ENCODE measurements at places on chromosomes 12 and 14.

GRCh38 chr14:81001447-81001846 is 46.0 kb downstream of the TSHR start:
- DNase-seq = no peak

DNA sequence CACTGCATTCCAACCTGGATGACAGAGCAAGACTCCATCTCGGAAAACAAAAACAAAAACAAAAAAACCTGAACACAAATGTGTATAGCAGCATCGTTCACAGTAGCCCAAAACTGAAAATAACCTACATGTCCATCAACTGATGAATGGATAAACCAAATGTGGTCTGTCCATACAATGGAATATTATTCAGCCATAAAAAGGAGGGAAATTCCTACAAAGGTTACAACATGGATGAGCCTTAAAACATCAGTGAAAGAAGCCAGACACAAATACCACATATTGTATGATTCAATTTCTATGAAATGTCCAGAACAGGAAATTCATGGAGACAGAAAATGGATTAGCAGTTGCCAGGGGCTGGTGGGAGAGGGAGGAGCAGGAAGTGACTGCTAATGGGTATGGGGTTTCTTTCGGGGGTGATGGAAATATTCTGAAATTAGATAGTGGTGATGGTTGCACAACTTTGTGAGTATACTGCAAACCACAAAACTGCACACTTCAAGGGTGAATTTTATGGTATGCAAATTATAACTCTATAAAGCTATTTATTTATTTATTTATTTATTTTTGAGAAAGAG is 4.0 kb downstream of the MYL2 start:
- DNase-seq = no peak

DNA sequence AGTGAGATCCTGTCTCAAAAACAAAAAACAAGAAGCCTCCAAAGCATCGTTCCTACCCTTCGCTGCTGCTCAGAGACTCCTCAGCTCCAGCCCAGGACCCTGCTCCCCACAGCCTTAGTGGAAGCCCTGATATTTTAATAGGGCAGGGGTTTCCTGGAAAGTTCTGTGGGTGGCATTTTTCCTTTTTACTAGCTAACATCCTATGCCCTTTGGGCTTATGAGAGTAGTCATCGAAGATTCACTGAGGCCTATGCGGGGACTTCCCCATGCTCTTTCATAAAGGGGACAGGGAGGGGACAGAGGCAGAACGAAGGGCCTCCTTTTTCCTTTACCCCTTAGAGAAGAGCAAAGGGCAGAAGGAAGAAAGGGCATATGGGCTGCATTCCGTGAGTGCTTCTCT is 8.3 kb downstream of the LAG3 start:
- no peak for DNase-seq

DNA sequence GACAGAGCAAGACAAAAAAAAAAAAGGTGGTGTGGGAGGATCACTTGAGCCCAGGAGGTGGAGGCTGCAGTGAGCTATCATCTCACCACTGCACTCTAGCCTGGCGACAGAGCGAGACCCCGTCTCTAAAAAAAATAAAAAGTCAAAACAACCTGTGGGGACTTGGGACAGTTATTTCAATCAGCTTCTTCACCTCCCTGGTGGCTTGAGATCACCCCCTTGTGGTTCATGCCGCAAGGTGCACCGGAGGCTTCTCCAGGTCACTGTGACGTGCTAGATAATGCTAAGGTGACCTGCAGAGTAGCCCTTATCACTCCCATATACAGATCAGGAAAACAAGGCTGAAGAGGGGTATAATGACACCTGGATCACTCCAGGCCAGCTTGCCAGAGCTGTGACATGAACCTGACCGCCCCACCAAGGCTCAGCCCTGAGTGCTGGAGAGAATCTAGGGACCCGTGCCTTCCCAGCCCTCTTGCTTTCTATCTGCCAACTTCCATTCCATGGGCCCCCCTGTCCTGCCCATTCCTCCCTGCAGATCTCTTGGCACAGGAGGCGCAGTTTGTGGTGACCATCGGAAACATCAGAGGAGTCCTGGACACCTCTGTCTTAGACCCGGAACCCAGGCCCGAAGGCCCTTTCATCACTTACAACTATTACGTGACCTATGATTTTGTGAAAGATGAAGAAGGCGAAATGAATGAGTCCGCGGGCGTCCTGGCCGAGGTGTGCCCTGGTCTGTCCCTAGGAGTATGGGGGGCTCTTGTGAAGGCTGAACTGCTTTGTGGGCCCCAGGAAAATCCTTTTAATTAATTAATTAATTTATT is 8.1 kb downstream of the LRRC43 start:
- no peak for DNase-seq

All from stimulated activated CD4-positive, alpha-beta T cell treated with anti-CD3 and anti-CD28 coated beads, TNF-alpha, amount 100 ng/mL, for 1 hour (primary cell).